T-helper 9 cell (primary cell): ENCODE measurements at places on chromosomes 2 and 18.

GRCh38 chr2:134314681-134315368 is 61.0 kb downstream of the MGAT5 start:
- no peak for DNase-seq

DNA sequence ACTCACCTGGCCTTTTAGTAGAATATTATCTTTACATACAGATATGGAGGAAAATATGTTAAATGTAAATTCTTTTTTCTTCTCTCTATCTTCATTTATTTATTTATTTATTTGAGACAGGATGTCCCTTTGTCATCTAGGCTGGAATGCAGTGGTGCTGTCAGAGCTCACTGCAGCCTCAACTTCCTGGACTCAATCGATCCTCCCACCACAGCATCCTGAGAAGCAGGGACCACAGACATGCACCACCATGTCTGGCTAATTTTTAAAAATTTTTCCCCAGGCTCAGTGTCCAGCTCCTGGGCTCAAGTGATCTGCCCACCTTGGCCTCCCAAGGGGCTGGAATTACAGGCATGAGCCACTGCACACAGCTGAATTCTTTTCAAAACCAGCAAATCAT is 20.3 kb downstream of the KYNU start:
- DNase-seq, result no peak

GRCh38 chr18:26089293-26090129 is 902 bp downstream of the SS18 start:
- DNase-seq, result no peak

- no peak for DNase-seq
Measured at GRCh38 chr18:79458131-79458838, 62.6 kb downstream of the NFATC1 start.

- DNase-seq, result no peak
Measured at GRCh38 chr18:45119876-45120275, 439.2 kb downstream of the SETBP1 start.

GRCh38 chr2:143157418-143157817 is 28.2 kb downstream of the ARHGAP15 start:
- no peak for DNase-seq

DNA sequence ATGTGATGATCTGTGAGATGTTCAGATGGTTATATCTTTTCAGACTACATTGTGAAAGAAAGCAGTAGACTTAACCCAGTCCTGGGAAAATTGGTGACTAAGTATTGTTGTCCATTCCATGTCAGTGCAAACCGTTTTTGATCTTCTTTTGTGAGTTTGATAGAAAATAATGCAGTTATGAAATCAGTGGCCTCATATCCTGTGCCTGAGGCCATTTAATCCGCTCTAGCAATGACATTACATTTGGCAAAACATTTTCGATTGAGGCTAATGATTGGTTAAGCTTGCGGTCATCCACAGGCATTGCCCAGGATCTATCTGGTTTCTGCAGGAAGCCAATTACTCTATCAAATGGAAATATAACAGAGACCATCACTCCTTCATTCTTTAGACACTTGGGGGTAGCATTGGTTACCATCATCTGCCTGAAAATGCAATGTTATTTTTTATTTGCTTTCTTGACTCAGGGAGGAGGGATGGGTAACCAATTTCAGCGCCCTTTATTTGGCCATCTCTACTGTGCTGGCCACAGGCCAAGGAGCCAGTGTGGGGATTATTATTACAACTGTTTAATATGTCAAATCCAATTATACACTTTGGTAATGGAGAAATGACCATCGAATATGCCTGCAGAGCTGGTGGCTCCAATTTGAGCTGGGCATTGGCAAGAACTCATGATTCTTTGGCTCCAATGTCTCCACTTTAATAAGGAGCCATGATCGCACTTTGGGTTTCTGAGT is 33.6 kb downstream of the TRIB2 start:
- no peak for DNase-seq

DNA sequence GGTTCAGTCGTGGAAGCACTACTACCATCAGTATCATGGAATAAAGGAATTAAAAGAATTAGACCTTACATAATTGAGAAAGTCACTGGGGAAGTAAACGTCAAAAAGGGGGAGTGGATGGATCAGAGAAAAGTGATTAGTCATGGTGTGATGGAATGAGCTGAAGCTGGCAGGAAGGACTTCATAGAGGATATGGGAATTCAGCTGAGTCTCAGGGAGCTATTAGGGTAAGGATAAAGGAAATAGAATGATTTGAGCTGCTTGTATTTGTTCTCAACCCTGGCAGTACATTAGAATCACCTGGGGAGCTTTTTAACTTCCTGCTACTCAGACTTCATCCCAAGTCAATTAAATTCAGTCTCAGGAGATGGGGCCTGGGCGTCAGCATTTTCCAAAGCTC is 53.4 kb upstream of the SETBP1 start:
- no peak for DNase-seq
